ENCODE measurements at places on chromosomes 2 and 18.

- no peak for DNase-seq
These were observed 8.7 kb downstream of the EPHA4 start for GRCh38 chr2:221563270-221563985.

DNA sequence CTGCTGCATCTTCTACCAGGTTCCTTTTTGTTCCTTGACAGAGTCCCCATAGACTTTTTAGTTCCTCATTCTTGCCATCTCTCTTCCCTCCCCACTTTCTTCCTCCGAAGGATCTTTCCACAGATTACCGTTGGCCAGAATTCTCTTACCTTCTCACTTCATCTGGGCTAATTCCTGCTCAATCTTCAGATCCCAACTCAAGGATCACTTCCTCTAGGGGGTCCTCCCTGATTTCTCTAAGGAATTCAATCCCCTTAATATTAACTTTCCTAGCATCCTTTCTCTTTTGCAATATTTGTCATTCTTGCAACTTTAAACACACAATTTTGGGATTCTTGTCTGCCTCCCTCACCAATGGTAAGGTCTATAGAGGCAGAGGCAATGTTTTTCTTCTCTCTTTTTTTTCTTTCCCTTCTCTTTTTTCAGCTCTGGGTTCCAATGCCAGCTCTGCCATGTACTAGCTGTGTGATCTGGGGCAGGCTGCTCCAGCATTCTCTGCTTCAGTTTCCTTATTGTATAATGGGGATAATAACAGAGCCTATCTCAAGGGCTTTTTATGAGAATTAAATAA lies 5.4 kb upstream of the KCNE4 start:
- DNase-seq = no peak

DNA sequence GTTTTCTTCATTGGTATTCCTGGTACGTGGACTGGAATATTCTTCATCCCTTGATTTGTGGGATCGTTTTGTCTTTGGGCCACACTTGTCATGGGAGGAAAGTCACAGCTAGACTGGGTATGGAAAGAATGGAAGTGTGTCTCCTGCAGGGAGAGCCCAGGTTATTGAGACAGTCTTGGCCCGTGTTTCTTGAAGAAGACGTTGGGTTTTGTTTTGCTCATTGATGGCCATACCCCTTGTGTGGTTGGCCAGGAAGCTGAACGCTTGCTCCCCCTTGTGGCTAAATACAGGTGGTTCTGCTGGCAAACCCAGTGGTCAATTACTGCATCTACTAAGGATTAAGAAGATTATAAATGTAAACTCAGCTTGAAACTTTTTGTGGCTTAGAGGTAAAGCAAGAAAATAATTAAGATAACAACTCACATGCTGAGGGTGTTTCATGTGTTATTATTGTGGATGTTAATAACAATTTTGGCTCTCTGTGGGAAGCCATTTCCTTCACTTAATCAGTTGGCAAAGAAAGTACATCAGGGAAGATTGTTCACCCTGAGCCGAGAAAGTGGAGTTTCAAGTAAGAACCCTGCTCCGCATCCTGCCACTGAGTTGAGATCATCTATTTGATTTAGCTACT lies 91.8 kb downstream of the NEDD4L start:
- DNase-seq = peak; percentile 52

- no peak for DNase-seq
These were observed 9.5 kb upstream of the ZBTB7C start for GRCh38 chr18:48418539-48419276.

DNA sequence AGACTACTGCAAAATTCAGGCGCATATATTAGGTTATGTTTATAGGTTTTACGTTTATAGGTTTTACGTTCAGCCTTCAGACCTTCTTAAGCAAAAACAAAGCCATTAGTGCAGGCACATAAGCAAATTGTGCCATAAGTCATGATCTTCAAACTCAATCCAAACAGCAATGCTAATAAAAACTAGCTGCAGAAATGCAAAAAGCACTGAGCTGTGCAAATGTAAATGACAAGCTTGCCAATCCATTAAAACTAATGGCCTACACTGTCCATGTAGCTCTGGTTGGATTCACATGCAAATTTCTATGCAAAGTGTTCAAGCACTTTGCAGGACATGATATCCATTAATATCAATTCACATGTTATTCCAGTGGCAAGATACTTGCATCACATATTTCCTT lies 50.9 kb downstream of the LRPPRC start:
- DNase-seq = no peak

GRCh38 chr2:177217247-177217843 lies 4.8 kb downstream of the HNRNPA3 start:
- DNase-seq = no peak

DNA sequence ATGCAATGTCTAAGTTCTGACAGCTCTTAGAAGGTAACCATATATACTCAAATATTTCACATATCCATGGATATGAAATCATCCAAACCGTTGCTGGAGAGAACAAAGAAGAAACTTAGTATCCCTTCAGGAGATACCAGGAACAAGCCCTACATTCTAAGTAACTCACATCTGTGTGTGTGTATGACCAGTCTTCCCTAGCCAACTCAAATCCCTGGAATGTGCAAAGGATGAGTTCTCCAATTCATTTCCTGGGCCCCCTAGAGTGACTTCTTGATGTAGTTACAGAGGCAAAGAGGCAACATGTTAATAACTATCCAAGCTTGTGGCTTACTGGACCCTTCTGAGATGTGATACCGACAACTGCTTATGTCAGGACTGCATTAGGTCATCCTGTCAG lies 20.1 kb downstream of the TPGS2 start:
- DNase-seq = peak; percentile 21

GRCh38 chr2:443741-444140 lies 155.8 kb upstream of the ALKAL2 start:
- no peak for DNase-seq

Measured in mammary epithelial cell (primary cell).